Nephron progenitor cell (in vitro differentiated cells): ENCODE measurements at places on chromosomes 4 and X.

DNA sequence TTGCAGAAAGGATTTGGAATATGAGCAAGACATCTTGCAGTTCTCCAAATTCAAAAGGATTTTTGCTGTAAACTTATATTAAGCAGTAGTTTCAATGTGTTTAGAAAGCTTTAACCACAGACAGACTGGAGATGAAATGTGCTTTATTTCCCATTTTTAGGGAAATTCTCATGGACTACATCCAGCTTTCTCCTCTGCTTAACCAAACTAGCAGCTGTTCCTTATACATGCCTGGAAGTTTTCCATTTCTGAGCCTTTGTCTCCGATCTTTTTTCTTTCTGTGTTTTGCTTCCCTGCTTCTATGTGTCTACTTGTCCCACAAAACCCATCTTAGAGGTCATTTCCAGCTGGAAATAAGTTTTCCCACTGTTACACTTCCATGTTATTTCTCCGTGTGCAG, 41.6 kb downstream of the TMA16 start:
- DNase-seq: no peak

DNA sequence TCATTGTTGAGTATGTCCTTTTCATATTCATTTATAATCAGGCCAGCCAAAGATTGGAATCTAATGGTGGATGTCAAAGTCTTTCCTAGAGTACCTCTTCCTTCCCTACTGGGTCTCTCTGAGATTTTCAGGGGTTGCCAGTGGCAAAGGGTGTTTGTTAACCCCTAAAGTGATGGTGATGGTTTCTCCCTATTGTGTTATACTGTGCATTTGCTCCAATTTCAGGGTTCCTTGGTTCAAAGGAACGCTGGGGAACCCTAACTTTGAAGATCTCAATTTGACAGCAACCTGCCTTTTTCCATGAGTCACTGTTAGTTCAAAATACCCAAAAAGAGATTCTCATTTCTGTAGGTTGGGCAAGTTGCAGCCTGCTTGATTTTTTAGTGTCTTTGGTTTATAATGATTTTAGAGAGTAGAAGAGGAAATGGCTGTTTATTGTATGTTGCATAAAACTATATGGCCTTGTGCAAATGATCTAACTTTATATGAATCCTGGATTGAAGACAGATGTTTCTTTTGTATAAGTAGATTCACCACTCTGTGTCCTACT, 23.0 kb downstream of the GAB1 start:
- DNase-seq: no peak

DNA sequence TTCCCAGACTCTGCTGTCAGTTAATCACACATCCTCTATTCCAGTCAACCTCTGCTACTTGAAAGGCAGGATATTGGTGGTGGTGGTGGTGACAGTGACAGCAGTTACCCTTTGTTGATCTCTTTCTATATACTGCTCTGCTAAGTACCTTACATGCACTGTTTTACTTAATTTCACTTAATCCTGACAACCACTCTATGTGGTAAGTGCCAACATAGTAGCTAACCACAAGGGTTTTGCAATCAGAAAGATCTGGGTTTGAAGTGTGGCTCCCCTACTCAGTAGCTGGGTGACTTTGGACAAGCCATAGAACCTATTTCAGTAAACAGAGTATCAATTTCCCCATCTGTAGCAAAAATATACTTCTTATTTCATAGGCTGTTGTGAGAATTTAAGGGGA, 24.2 kb upstream of the F9 start:
- DNase-seq: no peak

- DNase-seq: no peak
Measured at GRCh38 chr4:157804986-157805385, 367.8 kb downstream of the GASK1B start.

GRCh38 chr4:109878355-109878754, 30.4 kb downstream of the LRIT3 start:
- DNase-seq: no peak

GRCh38 chr4:2781911-2782310, 11.0 kb upstream of the SH3BP2 start:
- DNase-seq: no peak

- DNase-seq: no peak
Measured at GRCh38 chr4:186885289-186885688, 161.6 kb upstream of the FAT1 start.

- DNase-seq: no peak
Measured at GRCh38 chr4:172866421-172866820, 302.2 kb upstream of the GALNT7 start.

DNA sequence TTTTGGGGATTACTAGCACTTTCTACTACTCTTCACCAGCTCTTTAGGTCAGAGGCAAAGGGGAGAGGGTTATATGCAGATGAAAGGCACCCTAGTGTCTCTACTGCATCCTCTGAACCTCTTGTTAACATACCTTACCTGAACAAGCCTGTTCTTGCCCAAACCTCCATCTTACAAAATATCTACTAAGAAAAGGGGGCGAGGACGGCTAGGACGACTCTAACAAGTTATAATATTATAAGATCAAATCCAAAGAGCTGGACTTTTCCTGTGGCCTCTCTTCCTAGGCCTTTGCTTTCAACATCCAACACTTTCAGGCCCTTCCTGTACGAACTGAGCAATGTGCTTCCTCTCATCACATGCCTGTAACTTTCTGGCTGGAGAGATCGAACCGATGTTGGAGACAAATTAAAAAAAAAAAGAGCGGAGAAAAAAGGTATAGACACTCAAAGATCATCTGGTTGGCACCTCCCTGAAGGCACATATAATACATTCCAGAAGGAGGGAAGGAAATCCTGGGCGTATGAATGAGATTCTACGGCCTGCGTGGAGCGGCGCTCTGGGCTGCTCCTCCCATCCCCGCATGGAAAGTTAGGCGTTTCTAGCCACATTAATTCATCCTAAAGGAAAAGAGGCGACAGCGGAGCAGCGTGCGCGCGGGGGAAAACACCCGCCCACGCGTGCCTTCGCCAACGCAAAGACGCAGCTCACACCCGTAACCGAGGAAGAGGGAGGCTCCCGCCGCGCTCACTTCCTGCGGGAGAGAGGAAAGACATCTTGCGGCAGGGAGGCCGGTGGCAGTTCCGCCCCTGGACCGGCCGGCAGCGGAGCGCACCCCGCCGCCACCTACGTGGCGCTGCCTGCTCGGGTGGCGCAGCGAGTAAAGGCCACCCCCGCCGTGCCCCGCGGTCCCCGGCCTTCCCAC, 808 bp downstream of the PRDM5 start:
- peak; percentile 68 for DNase-seq

DNA sequence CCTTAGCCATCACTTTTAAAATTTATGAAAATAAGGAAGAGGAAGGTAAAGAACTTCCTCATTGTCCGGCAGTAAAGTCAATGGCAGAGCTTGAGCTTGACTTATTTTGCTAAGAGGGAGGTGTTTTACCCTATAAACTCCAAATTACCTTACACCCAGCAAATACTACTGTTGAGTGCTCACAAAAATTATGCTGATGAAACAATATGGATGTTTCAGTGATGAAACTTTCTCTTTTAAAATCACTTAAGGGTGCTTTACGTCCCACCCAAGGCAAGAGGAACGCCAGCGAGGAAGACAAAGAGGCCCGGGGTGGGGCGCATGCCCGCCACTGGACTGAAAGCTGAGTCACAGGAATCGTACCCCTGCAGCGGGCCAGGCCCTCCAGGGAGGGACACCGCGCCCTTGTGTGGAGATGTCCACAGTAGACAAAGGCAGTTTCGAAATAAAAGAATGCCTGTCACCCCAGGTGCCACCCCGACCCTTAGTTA, 560 bp upstream of the TMSB4X start:
- peak; percentile 36 for DNase-seq

DNA sequence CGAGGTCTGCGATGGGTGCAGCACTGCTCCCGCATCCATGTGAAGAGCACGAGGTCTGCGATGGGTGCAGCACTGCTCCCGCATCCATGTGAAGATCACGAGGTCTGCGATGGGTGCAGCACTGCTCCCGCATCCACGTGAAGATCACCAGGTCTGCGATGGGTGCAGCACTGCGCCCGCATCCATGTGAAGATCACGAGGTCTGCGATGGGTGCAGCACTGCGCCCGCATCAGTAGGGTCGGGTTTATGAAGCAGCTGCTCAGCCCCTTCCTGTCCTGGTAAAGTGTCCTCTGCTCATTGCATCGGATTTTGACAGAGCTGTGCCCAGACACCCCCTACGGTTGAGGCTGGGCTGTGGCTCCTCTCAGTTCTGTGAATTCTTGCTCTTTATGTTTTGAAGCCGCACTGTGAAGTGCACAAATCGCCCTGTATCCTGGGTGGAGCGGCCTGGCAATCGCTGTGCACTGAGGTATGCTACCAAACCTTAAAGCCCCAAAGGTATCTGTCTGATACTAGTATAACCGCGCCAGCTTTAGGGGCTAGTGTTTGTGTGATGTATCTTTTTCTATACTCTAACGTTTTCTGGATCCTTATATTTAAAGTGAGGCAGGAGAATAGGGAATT, 98.7 kb downstream of the CPZ start:
- no peak for DNase-seq

GRCh38 chr4:2871911-2872310, 28.3 kb downstream of the ADD1 start:
- no peak for DNase-seq

DNA sequence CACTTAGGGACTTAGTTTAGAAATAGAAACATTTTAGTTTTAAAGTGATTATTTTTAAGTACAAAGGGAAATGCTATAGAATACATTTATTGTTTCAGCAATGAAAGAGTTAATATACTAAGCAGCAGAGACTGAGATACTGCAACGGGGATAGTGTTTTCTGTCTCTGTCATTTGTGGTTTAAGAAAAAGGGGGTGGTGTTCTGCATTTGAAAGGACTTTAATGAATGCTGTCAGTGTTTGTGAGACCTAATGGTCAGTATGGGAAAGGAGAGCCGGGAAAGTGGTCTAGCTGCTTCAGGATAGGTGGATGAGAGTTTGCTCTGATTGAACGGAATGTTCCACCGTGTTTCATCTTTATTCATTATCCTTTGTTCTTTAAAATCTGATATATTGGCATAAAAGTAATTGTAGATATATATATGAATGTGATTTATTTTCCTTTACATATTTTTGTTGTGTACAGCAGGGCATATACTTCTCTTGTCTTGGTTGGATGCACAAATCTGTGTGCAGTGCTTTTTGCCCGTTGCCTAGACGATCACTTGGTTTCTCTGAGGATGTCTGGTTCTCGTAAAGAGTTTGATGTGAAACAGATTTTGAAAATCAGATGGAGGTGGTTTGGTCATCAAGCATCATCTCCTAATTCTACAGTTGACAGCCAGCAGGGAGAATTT, at the start of gene KLHL5:
Gene KLHL5 (plus strand): TSS at position 139 of the 676 bp plus-strand sequence. CDS start 421 bp downstream, at position 560.
- DNase-seq: no peak

GRCh38 chr4:186740822-186741221, 17.2 kb upstream of the FAT1 start:
- DNase-seq: no peak

DNA sequence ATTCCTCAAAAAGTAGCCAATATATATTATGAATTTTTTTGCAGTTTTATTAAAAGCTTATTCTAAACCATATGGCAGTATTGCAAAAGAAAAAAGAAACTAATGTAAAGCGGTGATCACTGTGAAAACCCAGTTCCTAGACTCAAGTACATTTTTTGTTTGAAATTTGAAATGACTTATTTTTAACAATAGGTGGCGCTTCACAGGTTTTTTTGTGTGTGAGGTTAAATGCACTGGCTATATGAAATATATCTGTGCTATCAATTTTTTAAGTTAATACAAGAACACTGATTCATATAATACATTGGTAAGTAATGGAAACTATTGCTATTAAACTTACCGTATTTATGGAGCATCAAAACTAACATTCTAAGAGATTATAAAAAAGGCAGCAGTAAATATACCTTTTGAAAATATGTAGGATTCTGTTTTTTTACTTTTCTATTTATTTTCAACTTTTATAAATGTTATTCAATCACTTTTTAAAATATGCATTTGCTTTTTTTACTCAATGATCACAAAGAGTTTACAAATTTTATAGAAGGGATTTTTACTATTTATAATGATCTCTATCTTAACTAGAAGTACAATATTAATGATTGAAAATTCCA, 5.6 kb upstream of the SPRY1 start:
- DNase-seq: no peak

- DNase-seq: no peak
Measured at GRCh38 chr4:147620315-147620714, 3.1 kb downstream of the TMEM184C start.

- no peak for DNase-seq
Measured at GRCh38 chr4:95833711-95834194, 6.1 kb upstream of the PDHA2 start.

GRCh38 chr4:3021627-3022026, 52.7 kb downstream of the HTT-AS start:
- DNase-seq: no peak

DNA sequence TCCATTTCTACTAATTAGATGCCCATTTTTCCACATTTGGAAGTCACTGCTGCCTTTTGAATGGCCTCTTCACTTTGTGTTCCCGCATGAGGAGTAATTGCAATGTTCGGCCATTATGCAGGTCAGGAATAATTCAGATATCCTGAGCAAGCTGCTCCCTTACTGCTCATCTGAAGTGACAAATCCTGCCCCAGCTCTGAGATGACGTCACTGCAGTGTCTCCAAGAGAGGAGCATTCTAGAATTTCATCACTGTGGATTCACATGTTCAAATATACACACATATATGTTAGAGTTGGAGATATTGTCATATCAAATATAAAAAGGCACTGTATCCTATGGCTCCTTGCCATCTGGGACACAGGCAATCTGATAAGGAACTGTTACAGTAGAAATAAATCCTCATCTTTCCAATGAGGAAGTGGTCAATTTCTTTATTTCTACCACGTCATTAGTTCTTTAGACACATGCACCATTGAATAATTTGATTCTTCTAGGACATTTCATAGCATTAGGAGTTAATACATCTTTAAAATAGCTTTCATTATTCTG, 706.9 kb upstream of the TENM3 start:
- no peak for DNase-seq
